Stimulated activated CD4-positive, alpha-beta T cell treated with anti-CD3 and anti-CD28 coated beads, Interleukin-2, amount 100 ng/mL, for 4 hours (primary cell): ENCODE measurements at places on chromosomes 7 and 10.

DNA sequence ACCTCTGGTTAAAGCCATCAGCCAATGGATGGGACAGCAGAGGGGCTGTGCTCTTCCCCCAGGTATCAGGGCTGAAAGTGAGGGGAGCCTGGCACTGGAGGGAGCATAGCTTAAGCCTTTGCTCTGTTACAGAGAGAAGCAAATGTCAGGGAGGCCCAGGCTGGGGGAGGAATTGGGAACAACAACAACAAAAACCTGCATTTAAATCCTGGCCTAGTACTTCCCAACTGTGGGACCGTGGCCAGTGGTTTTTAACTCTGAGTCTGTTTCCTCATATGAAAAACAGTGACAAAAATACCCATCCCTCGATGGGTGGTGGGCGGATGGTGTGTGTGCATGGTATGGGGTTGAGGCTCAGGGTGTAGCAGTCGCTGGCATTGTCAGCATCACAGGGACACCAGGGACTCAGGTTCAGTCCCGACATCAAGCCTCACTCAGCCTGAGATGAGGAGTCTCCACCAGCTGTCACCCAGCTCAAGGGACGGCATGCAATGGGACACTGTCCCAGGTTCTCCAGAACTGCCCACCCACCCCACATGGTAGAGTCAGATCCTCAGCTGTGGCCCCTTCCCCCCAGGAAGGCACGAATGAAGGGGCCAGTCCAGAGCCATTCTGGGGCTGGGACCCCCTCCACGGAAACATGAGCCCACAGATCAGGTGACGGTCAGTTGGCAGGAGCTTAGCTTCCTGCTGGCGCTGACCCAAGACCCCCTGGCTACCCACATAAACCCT is 74.5 kb downstream of the AFAP1L2 start:
- DNase-seq = no peak

DNA sequence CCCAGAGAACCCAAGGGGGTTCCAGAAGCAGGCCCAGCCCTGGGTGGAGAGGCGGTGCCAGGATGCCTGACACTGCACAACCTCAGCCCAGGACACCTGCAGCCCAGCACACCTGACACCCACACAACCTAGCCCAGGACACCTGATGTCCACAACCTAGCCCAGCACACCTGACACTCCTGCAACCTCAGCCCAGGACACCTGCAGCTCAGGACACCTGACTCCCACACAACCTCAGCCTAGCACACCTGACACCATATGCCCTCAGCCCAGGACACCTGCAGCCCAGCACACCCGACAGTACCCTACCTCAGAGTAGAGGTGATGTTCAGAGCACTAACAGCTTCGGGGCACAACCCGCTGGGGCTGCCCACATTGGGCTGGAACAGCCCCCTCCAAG is 87.3 kb downstream of the PAXIP1 start:
- DNase-seq = no peak

GRCh38 chr7:16369855-16370254 is 51.5 kb downstream of the CRPPA start:
- no peak for DNase-seq

DNA sequence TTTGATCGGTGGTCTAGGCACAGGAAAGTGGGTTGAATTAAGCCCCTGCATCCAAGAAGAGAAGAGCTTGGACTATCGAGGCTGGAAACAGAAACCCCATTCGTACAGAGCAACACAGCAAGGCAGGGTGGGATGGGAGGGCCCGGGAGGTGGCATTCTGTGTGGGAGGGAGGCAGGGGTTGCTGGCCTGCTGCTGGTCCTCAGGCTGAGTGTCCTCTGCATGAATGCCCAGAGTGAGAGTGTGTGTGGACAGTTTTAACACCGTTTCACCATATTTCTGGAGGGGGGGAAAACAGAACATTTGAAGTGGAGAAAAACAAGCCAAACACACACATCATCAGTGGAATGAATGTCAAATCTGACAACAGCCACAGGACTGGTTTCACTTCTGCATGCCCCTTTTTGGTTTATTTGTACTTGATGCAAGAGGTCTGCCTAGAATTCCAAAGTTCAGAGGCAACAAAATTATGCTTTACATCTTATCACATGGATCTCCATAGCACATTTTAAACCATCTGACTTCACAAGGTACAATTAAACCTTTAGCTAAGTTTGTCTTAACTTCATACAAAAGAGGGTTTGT is 11.1 kb upstream of the ENO4 start:
- DNase-seq = no peak

- DNase-seq = no peak
Measured at GRCh38 chr7:39880556-39880955, 69.5 kb upstream of the CDK13 start.

DNA sequence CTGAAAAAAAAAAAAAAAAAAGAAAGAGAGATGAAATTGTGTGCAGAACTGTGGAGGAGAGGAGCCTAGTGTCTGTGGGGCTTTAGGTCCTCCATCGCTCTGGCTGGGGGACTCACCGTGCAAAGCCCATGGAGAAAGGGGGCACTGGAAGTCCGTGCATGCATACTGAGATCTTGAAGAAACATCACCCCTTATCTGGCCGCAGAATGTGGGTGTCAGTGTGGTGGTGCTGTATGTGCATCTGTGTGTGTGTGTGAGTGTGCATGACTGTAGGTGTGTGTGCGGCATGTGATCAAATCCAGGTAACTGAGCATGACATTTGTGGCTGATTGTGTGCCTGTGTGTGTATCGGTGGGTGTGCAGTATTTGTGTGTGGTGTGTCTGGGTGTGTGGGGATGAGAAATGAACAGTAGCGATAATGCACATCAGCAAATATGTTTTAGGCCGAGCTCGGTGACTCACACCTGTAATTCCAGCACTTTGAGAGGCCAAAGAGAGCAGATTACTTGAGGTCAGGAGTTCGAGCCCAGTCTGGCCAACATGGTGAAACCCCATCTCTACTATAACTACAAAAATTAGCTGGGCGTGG is 8.8 kb upstream of the CLDN3 start:
- DNase-seq = no peak

DNA sequence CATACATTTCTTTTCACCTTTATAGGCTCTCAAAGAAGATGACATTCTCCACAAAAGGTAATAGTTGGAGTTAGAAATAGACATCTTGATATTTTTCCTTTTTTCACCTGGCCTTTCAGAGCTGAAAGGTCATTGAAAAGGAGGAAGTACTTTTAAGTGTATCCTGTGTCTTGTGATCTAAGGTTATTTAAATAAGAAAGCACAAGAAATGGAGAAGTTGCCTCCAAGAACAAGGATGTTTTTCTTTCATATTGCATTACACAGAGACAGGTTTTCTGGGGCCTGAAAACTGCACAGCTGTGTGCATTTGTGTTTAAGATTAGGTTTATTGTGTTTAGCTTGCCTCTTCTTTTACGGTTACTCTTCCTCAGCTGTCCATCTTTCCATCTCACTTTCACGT is 103.4 kb upstream of the SEMA3D start:
- DNase-seq = no peak

GRCh38 chr10:128579901-128580300 is 453.7 kb upstream of the MKI67 start:
- DNase-seq = no peak

DNA sequence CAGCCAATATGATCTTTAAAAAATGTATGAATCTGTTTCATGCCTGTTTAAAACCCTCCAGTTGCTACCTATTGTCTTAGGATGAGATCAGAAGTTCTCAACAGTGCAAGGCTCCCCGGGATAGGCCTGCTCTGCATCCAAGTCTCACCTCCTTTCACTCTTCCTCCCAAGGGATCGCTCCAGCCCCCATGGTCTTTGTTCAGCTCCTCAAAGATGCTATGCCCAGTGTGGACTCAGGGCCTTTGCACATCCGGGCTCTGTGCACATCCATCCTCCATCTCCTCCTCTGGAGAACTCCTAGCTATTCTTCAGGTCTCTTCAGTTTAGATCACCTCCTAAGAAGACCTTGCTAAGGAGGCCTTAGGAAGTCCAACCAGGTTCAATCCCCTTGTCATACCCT is 82.7 kb upstream of the LEP start:
- no peak for DNase-seq

GRCh38 chr7:101189109-101189508 is 9.0 kb upstream of the NAT16 start:
- DNase-seq = no peak

DNA sequence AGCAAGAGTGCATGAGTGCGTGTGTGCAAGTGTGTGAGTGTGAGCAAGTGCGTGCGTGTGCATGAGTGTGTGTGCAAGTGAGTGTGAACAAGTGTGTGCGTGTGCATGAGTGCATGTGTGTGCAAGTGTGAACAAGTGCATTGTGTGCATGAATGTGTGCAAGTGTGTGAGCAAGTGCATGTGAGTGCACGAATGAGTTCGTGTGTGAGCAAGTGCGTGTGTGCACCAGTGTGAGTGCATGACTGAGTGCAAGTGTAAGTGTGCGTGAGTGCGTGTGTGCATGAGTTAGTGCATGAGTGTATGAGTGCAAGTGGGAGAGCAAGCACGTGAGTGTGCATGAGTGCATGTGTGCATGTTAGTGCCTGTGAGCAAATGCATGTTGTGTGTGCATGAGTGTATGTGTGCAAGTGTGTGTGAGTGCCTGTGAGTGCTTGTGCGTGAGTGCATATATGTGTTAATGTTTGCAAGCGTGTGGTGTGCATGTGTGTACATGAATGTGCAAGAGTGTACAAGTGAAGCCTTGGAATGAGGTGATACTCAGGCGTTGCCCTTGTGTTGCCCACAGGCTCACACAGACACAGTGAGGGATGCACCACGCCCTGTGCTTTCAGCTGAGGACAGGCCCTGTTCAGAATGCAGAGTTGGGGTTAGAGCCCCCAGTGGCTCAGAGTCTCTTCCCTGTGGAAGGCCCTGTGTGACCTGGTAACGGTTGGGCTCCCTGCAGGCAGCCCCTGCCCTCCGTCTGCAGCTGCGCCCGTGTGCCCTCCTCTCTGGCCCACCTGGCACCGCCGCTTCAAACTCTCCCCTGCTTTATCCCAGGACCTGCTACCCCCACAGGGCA is 97.1 kb downstream of the NKX6-2 start:
- no peak for DNase-seq

GRCh38 chr10:97567891-97568290 is 4.7 kb upstream of the ANKRD2 start:
- DNase-seq = no peak

- no peak for DNase-seq
Measured at GRCh38 chr10:8033812-8034465, 20.5 kb upstream of the GATA3 start.

DNA sequence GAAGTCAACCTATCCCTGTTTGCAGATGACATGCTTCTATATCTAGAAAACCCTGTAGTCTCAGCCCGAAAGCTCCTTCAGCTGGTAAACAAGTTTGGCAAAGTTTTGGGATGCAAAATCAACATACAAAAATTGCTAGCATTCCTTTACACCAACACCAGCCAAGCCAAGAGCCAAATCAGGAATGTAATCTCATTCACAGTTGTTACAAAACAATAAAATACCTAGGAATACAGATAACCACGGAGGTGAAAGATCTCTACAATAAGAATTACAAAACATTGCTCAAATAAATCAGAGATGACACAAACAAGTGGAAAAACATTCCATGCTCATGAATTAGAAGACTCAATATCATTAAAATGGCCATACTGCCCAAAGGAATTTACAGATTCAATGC is 50.4 kb upstream of the ZNF365 start:
- no peak for DNase-seq

- no peak for DNase-seq
Measured at GRCh38 chr7:157691586-157692459, 355.0 kb downstream of the DNAJB6 start.

GRCh38 chr7:28688651-28689050 is 269.5 kb downstream of the TRIL start:
- no peak for DNase-seq

DNA sequence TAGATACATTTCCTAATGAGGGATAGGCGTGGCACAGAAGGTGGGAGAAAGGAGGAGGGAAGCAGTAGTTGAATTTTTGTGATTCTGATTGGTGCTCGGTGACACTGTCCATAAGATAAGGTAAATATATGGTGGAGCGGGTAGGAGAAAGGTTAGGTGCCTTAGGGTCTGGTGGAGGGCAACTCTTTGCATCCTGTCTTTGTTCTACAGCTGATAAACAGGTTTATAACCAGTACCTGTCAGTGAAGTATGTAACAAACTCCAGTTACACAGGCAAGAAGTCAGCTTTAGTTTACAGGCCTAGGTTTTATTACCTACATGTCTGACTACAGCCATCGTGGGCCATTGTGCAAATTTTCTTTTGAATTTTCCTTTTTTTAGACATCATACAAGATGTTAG is 10.9 kb upstream of the FAM180A start:
- DNase-seq = no peak

DNA sequence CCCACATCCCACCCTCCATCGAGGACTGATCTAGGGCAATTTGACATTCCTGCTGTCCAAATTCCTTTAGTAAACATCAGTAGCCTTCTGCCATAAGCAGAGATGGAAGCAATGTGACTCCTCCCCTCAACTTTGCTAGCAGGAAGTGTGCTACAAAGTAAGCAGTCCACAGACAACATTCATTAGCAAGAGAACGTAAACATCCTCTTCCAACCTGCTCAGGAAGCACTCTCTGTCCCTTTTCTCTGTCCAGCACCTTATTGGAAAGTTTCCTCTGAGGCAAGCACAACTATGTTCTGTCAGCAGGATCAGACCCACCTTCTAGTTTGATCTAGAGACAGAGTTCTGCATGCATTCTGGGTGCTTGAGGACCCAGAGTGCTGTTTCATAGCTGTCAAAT is 48.1 kb upstream of the LRGUK start:
- no peak for DNase-seq

DNA sequence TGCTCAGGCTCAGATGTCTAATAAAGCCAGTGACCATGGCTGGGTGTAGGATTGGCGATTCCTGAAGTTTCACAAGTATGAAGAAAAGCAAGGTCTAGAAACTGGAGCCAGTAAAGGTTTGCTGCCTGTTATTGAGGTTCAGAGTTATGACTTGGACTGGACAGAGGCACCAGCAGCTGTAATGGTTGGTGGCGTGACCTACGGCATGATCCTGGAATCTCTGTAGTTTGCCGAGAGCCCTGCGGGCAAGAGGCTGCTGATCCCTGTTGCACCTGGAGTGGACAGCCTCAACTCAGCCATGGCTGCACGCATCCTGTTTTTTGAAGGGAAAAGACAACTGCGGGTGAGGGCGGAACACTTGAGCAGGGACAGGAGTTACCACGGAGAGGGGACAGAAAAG is 22.4 kb upstream of the SNX13 start:
- no peak for DNase-seq

GRCh38 chr10:17062955-17063484 is 66.6 kb downstream of the CUBN start:
- no peak for DNase-seq

GRCh38 chr7:141674171-141674671 is 27.7 kb downstream of the DENND11 start:
- no peak for DNase-seq
